T-helper 2 cell treated with Interferon-gamma antibody and Interleukin-4, amounts not matched to agents 5 μg/mL and 100 μg/mL, for 36 hours (primary cell): ENCODE measurements at places on chromosomes 13 and 19.

- DNase-seq = no peak
Measured at GRCh38 chr13:96540670-96541069, 450.8 kb downstream of the HS6ST3 start.

- no peak for DNase-seq
Measured at GRCh38 chr13:49353908-49354307, 90.0 kb downstream of the CAB39L start.

DNA sequence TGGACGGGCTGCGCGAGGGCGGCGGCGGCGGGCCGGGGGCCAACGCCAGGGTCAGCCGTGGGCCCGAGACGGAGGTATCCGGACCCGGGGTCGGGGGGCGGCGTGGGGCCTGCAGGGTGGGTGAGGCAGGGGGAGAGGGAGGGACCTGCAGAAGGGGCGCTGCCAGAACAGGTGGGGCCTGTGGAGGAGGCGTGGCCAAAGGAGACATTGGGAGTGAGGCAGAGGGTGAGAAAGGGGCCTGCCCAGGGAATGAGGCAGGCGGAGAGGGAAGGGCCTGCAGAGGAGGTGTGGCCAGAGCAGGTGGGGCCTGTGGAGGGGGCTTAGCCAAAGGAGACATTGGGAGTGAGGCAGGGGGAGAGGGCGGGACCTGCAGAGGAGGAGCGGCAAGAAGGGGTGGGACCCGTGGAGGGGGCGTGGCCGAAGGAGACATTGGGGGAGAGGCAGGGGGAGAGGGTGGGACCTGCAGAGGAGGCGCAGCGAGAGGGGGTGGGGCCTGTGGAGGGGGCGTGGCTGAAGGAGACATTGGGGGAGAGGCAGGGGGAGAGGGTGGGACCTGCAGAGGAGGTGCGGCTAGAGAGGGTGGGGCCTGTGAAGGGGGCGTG lies 4.2 kb downstream of the PRR36 start:
- no peak for DNase-seq

- no peak for DNase-seq
Measured at GRCh38 chr13:108779308-108779707, 149.9 kb downstream of the MYO16 start.

DNA sequence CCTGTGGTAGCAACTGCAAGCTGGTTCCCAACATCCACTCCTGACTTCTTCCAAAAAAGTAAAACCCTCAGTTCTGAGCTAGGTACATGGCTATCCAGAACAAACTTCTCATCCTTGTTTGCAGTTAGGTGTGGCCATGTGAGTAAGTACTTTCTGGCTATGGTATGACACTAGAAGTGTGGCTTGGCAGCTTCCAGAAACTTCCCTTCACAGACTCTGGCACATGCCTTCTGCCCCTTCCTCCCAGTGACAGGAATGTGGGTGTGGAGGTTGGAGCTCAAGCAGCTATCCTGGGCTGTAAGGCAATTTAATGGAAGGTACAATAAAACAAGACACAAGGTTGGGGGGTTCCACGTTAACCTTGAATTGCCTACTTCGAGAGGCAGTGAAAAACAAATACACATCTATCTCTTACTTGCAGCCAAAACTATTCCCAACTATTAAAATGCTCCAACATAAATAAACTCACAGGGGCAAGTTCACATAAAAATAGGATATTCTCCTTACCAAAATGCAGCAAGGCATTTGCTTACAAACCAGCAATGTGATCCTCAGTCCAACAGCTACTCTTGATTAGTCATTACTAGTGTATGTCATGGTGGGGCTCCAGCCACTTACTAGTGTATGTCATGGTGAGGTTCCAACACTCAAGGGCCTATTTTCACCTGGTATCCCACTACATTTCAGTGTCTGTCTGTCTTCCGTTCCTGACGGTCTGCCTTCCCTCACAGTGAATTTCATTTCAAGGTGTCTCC lies 3.1 kb downstream of the SMG9 start:
- no peak for DNase-seq
